ENCODE measurements at places on chromosomes 1 and 21. TPM values are rescaled to one million over a fixed set of nuclear protein-coding genes. Genes with fewer than 3 reads are reported as not detected.

OR2M3 gene
- total RNA-seq, result not detected

ATP6V1G3 gene
- total RNA-seq, result not detected

- DNase-seq, result no peak
- no peaks in the 10 kb centered on the region for H3K4me1 ChIP-seq
- H3K27ac ChIP-seq, result no peak overlapping the region
- H3K27me3 ChIP-seq, result no peaks in the 10 kb centered on the region
- no peaks in the 10 kb centered on the region for H3K36me3 ChIP-seq
Measured at GRCh38 chr1:35326246-35326866, 57.8 kb downstream of the ZMYM4 start.

DNA sequence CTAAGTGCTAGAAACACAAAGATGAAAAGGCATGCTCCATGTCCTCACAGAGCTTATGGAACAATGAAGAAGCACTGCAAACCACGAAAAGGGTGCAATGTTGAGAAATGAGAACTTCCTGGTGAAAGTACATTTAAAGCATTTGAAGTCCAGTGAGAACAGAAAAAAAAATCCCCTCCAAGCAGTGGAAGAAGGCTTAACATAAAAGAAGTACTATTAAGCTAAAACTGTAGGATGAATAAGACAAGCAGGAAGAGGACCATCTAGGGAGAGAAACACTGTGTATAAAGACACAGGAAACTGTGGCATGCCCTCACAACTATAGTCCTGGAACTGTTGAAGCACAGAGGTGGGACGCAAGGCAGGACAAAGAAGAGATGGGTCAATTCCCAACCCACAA, 10.0 kb downstream of the TP53BP2 start:
- H3K4me1 ChIP-seq, result no peaks in the 10 kb centered on the region
- no peak for DNase-seq
- no peaks in the 10 kb centered on the region for H3K27me3 ChIP-seq

- peak overlapping the region; percentile 75 for H3K4me3 ChIP-seq
- H3K27ac ChIP-seq, result peak overlapping the region; percentile 76
- DNase-seq, result peak; percentile 13
- H3K36me3 ChIP-seq, result no peaks in the 10 kb centered on the region
Measured at GRCh38 chr1:227788271-227789083, 27.0 kb upstream of the PRSS38 start.

DNA sequence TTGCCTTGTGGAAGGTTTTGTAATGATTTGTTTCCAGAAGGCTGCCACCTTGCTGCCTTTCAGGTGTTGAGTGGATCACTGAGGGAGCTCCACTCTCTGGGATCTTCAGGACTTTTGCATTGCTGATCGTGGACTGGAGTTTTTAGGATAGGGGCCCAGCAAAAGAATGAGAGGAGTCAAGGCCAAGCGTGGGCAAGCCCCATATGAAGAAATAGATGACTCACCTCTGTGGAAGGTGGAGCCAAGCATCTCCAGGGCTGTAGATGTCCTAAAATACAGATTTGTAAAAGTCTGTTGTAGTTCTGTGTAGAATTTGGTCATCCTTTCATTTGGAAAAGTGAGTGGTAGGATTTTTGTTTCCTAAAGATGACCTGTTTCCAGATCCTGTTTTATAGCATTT, 67.0 kb downstream of the ST3GAL3 start:
- no peaks in the 10 kb centered on the region for H3K4me1 ChIP-seq
- DNase-seq, result no peak
- H3K27ac ChIP-seq, result no peak overlapping the region
- peaks cover 11% of the 10 kb centered on the region for H3K36me3 ChIP-seq
- no peak overlapping the region for H3K4me3 ChIP-seq

DNA sequence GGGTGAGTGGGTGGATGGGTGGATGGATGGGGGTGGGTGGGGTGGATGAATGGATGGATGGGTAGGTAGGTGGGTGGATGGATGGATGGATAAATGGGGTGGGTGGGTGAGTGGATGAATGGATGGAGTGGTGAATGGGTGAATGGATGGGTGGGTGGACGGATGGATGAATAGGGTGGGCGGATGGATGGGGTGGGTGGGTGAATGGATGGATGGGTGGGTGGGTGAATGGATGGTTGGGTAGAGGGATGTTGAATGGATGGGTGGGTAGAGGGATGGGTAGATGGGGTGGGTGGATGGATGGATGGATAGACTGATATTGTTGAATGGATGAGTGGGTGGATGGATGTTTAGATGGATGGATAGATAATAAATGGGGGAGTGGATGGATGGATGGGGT, 26.9 kb upstream of the CCDC27 start:
- H3K36me3 ChIP-seq, result no peaks in the 10 kb centered on the region
- no peak for DNase-seq
- no peaks in the 10 kb centered on the region for H3K4me1 ChIP-seq
- H3K27ac ChIP-seq, result no peak overlapping the region

- H3K27ac ChIP-seq, result no peak overlapping the region
Measured at GRCh38 chr1:3028531-3029282, 7.4 kb downstream of the ACTRT2 start.

GRCh38 chr1:107277022-107277421, 136.2 kb downstream of the NTNG1 start:
- H3K36me3 ChIP-seq, result no peaks in the 10 kb centered on the region
- no peak for DNase-seq
- H3K27ac ChIP-seq, result no peak overlapping the region
- H3K27me3 ChIP-seq, result no peaks in the 10 kb centered on the region
- H3K4me1 ChIP-seq, result no peaks in the 10 kb centered on the region

GRCh38 chr1:63134501-63135173, 187.7 kb upstream of the FOXD3 start:
- H3K4me3 ChIP-seq, result no peak overlapping the region
- DNase-seq, result no peak
- H3K4me1 ChIP-seq, result no peaks in the 10 kb centered on the region
- peak overlapping the region; percentile 70 for H3K27ac ChIP-seq
- no peaks in the 10 kb centered on the region for H3K27me3 ChIP-seq

Data from tibial nerve (tissue), 4 donors.